ENCODE measurements at places on chromosomes 16 and 17.
A peak's percentile ranks its signal among the peaks of the same experiment; 100 is the strongest.

DNA sequence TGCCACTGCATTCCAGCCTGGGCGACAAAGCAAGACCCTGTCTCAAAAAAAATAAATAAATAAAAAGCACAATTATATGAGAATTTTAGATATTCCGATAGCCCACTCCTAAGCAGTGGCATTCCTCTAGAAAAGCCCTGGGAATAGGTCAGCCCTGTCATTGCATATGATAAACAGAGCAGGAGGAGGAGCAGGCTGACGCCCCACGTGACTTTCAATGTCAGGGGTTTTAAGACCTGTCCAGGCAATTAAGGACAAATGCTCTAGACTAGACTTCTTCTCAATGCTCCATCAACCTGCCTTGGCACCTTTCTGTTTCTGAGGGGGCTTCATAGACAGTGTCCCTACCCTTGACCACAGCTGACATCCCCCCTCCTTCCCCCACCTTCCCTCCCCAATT is 7.5 kb downstream of the TOM1L2 start:
- DNase-seq = no peak

- no peak for DNase-seq
These were observed 588.5 kb upstream of the HSBP1 start for GRCh38 chr16:83219285-83219684.

- no peak for DNase-seq
These were observed 12.8 kb downstream of the STAC2 start for GRCh38 chr17:39212841-39213480.

DNA sequence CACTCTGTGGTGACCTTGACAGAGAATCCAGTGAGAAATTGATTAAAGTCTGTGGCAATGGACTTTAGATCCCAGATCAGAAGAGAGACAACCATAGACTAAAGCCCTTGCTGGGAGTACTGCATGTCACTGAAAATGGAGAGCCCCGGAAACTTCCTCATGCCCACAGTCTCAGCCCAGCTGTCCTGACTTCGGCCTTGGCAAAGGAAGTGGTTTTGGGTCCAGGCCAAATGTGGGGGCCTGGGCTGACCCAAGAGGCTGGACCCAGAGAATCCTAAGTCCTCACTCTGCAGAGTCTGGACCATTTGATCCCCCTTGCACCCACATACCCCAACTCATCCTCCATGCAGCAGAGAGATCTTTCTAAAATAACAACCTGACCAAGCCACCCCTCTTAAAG is 4.7 kb upstream of the BEAN1 start:
- no peak for DNase-seq

GRCh38 chr16:51540259-51540658 is 389.2 kb upstream of the SALL1 start:
- no peak for DNase-seq

GRCh38 chr17:18184143-18185031 is 759 bp downstream of the ALKBH5 start:
- DNase-seq = peak; percentile 81

DNA sequence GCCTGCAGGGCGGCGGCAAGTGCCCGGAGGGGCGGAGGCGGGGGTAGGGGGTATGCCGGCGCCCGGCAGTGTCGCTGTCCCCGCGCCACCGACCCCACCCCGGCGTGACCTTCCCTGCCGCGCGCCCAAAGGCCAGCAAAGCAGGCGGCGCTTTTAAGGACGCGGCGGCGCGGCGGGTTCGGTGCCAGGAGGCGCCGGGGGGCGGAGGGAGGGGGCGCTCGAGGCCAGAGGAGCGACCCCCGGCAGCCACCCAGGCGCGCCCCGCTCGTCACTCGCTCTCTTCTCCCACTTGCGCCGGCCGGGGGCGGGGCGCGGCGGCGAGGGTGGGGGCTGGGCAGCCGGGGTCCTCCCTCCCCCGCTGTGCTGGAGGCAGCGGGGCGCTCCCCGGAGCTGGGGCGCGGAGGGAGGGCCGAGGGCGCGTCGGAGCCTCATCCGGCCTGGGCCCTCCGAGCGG is 8.6 kb upstream of the BAHCC1 start:
- no peak for DNase-seq

- no peak for DNase-seq
These were observed 251.6 kb downstream of the C16orf95 start for GRCh38 chr16:87065446-87066132.

DNA sequence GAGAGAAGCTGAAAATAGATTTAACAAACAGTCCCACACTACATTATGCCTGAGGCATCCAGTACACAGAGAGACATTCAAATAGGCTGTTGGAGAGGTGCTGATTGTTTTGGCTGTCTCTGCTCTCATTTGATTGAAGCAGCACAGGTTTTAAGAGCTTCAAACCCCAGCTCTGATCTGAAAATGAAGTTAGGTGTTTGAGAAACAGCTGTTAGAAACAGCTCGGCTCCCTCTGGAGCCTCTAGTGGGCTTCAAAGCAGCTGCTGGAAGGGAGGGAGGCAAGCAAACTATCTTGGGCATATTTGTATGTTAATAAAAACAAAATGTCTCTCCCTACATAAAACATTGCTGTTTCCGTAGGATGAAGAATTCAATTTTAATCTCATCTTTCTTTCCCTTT is 607.3 kb upstream of the GOT2 start:
- no peak for DNase-seq

DNA sequence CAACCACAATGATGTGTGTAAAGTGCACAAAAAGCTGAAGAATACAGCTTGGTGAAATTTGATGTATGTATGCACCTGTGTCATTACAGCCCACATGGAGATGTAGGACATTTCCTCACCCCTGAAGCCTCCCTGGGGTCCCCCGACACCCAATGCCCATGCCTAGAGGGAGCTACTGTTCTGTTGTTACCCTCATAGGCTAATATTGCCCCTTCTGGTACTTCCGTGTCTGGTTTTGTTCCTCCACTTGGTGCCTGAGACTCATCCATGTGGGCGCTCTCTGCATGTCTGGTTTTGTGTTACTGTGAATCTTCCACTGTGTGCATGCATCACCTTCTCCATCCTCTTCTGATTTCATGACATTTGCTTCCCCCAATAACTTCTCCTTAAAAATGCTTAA is 18.6 kb downstream of the TNFRSF13B start:
- DNase-seq = no peak

DNA sequence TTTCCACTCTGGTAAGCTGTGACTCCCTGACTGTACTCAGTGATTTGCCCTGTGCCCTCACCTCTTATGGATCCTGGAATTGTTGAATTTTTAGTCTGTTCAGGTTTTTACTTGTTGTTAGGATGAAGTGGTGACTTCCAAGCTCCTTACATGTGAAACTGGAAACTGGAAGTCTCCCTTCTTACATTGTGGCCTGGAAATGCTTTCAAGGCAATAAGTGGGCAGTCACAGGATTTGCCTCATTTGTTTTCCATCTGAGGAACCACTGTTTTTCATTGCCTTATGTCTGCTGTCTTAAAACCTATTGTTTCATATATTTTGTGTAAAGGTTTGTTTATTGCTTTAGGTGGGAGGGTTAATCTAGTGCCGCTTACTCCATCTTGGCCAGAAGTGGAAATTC is 155.8 kb downstream of the CYB561 start:
- no peak for DNase-seq

- peak; percentile 25 for DNase-seq
These were observed 583 bp downstream of the ATXN2L start for GRCh38 chr16:28823291-28823872.

- DNase-seq = no peak
These were observed 1.5 kb downstream of the XPO6 start for GRCh38 chr16:28210264-28210663.

DNA sequence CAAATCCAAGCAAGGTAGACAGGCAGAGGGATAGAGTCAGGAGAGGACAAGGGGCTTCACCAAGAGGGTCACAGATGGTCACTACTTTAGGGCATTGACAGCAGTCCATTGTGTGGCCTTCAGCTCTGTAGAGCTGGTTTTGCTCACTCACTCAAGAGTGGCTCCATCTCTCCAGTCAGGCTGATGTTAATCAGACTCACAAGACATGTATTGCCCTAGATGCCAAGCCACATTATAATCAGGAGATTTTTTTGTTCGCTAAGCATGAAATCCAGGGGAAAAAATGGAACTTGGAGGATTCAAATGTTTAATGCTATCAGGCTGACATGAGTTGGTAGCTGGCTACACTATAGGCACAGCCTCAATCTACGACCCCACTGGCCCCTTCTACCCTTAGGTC is 32.5 kb downstream of the CD300LF start:
- no peak for DNase-seq

DNA sequence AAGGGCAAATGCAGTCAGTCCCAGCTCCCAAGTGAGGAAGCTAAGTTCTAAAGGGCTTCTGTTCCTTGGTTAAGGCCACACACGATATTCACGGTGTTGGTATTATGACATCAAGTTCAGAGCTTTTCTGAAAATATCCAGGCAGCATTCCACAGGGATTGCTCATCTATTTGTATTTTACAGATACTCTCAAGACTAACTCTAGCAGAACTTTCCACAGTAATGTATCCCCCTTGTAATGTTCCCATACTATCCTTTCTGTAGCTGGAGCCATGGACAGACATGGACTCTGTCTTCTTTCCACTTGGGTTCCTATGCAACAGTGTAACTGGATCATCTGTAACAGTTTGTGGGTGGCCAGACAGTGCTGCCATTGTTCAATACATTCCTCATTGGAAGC is 13.5 kb downstream of the SDR42E1 start:
- DNase-seq = no peak

DNA sequence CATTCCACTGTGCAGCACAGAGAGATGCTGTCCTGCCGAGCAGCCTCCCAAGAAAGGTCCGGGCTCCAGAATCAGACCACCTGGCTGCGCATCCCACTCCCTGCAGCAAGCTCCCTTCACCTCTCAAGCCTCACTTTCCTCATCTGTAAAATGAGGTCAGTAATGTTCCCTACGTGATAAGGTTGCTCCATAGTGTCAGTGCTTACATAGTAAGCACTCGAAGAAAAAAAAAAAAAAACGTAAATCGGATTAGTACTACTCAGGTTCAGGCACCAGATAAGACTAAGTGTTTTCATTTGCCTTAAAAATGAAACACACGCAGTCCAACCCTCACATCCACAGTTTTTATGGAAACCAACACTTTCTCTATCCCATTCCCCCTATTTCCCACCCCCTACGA is 76.7 kb downstream of the CCT6B start:
- no peak for DNase-seq

- DNase-seq = no peak
These were observed 2.5 kb downstream of the SMIM5 start for GRCh38 chr17:75635610-75636202.

DNA sequence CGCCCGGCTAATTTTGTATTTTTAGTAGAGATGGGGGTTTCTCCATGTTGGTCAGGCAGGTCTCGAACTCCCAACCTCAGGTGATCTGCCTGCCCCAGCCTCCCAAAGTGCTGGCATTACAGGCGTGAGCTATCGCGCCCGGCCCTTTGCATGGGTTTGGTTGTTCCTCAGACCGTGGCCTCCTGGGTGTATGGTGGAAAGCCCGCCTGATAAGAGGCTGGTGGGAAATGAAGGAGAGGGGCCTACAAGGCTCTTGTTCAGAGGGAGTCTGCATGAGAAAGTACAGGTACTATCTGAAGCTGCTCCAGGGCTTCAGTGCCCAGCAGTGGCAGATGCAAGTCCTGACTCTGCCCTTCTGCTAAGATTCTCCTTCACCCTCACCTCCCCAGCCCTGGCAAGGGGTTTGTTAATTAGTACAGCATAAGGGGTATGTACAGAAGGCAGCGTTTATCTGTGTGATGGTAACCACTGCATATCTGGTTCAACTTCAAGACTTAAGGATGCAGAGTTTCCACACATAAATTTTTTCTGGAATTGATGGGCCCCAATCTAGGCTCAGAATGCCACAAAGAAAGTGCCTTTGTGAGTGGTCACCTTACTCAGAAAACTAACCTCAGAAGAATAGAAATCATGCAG is 24.2 kb downstream of the GRB7 start:
- no peak for DNase-seq

DNA sequence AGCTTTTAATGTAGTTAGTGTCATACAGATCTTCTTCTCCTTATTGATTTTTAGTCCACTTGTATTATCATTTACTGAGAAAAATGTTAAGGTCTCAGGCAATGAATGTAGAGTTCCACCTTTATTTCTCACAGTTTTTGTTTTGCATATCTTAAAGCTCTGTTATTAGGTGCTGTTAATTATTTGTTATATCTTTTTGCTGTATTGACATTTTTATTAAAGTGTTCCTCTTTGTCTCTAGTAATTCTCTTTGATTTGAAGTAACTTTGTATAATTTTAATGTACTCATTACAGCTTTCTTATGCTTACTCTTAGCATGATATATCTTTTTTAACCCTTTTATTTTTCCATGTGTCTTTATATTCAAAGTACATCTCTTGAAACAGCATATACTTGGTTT is 22.4 kb upstream of the USP43 start:
- no peak for DNase-seq

- DNase-seq = no peak
These were observed 26.9 kb downstream of the POLR2A start for GRCh38 chr17:7511108-7511507.

GRCh38 chr16:89370081-89370511 is 120.3 kb downstream of the ANKRD11 start:
- DNase-seq = no peak

GRCh38 chr16:12186774-12187335 is 210.3 kb downstream of the SNX29 start:
- DNase-seq = no peak

- no peak for DNase-seq
These were observed 17.5 kb downstream of the NOS2 start for GRCh38 chr17:27782791-27783206.

- no peak for DNase-seq
These were observed 306.5 kb upstream of the ZFHX3 start for GRCh38 chr16:73354434-73354833.

- peak; percentile 60 for DNase-seq
These were observed 44.0 kb downstream of the PRAC1 start for GRCh38 chr17:48678141-48678971.

GRCh38 chr17:29722411-29723198 is 99.9 kb upstream of the CORO6 start:
- DNase-seq = peak; percentile 42

- no peak for DNase-seq
These were observed 35.9 kb upstream of the ZNF469 start for GRCh38 chr16:88346680-88347505.

- DNase-seq = no peak
These were observed 258 bp downstream of the PRKCB start for GRCh38 chr16:23836078-23836403.

DNA sequence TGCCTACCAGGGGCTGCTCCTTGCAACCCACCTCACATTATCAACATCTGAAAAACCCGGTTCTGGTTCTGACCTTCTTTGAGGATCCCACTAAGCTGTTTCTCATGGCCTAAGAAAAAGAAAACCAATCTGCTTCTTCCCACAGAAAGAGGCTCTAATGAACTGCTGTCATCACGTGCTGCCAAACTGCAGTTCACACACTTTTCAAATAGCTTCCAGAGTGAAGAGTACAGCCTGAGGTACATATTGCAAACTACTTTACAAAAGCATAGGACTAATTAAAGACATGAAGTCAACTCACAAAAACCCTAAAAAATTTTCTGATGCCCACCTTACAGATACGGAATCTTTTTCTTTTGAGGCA is 36.7 kb downstream of the SMG6 start:
- no peak for DNase-seq

DNA sequence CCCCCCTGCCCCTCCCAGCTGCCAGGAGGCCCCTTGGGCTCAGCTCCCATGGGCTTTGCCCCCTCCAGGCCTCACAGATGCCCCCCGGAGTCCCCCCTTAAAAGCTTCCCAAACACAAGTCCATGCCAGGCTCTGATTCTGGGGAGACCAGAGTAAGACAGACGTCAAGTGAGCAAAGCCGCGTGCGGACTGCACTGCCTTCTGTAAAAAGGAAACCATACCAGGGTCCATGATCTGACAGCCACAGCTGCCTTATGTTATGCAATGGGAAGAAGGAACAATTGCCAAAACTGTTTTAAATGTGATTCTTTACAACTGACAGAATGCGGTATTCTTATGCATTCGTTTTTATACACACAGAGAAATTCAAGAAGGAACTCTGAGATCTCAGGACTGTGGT is 17.9 kb upstream of the HEXD start:
- DNase-seq = no peak

Measured in effector CD4-positive, alpha-beta T cell (primary cell).